Activated CD4-positive, alpha-beta T cell treated with anti-CD3 and anti-CD28 coated beads, Interleukin-2, amount 10 ng/mL, durations not matched to agents 24 days and 14 days (primary cell): ENCODE measurements at places on chromosomes 5 and 9. TPM values are rescaled to one million over a fixed set of nuclear protein-coding genes. Genes with fewer than 3 reads are reported as not detected.
A peak's percentile ranks its signal among the peaks of the same experiment; 100 is the strongest.

The PCDHA10 gene
- total RNA-seq = not detected in 2 replicates

The C5orf52 gene
- 0.42 TPM in 1 of 2 replicates, not detected in the other for total RNA-seq

The DNAJC18 gene
- total RNA-seq = 34.2 and 38.6 TPM in 2 replicates

The FAXDC2 gene
- total RNA-seq = not detected in 2 replicates

The PLPP6 gene
- total RNA-seq = 5.5 and 6.0 TPM in 2 replicates

The PPIC gene
- total RNA-seq = not detected in 2 replicates

The POC5 gene
- total RNA-seq = 20.8 and 21.3 TPM in 2 replicates

The ARL14EPL gene
- not detected in 2 replicates for total RNA-seq

The ANKRD34B gene
- total RNA-seq = not detected in 2 replicates

DNA sequence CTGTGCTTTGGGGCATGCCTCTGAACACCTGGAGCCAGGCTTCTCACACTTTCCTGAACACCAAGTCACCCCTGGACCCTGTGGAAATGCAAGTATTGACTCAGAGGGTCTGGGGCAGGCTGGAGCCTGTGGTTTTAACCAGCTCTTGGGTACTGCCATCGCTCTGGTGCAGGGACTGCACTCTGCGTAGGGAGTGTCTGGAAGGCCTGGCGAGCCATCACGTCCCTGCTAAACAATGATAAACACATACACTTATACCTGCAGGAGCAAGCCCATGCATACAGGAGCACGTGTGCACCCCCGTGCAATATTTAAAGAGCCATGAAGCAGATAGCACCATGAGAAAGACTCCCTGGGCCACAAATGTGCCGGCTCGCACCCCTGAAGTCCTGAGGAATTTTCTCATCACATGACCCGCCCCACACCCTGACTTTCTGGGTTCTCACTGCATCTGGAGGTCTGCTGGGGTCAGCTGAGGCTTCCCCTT, 267.7 kb downstream of the GADD45G start:
- no peak overlapping the region for H3K27ac ChIP-seq
- no peak for DNase-seq
- no peaks in the 10 kb centered on the region for H3K4me1 ChIP-seq
- no peaks in the 10 kb centered on the region for H3K27me3 ChIP-seq
- no peaks in the 10 kb centered on the region for H3K36me3 ChIP-seq

- peaks cover 2% of the 10 kb centered on the region for H3K27me3 ChIP-seq
- no peak overlapping the region for H3K27ac ChIP-seq
- H3K36me3 ChIP-seq = no peaks in the 10 kb centered on the region
- no peak overlapping the region for H3K4me3 ChIP-seq
- no peaks in the 10 kb centered on the region for H3K4me1 ChIP-seq
- no peak for DNase-seq
Observed at GRCh38 chr5:137507150-137507549, 8.0 kb upstream of the SPOCK1 start.

DNA sequence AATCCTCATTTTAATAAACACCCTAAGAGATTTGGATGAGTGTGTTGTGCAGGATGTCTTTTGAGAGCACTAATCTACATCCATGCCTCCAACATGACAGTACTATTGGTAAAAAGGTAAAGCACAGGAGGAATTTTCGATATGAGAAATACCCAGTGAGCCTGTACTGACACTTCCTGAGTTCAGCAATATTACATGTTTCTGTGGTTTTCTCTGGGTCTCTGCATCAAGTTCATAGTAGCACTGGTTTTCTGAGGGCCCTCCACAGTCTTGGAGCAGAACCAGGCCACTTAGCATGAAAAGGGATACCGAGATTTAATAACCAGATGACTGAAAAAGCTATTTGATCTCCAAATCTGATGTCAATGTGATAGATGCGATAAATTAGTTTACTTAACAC, 524.1 kb downstream of the TMEM38B start:
- no peaks in the 10 kb centered on the region for H3K36me3 ChIP-seq
- DNase-seq = no peak
- no peak overlapping the region for H3K27ac ChIP-seq
- H3K27me3 ChIP-seq = no peaks in the 10 kb centered on the region
- H3K4me3 ChIP-seq = no peak overlapping the region

- no peak for DNase-seq
- H3K4me3 ChIP-seq = no peak overlapping the region
- no peaks in the 10 kb centered on the region for H3K4me1 ChIP-seq
- no peak overlapping the region for H3K27ac ChIP-seq
Observed at GRCh38 chr9:22512495-22512894, 65.9 kb downstream of the DMRTA1 start.

- H3K4me1 ChIP-seq = peaks cover 29% of the 10 kb centered on the region
- H3K27ac ChIP-seq = peak overlapping the region; percentile 97
- peak; percentile 85 for DNase-seq
- no peaks in the 10 kb centered on the region for H3K27me3 ChIP-seq
Observed at GRCh38 chr5:78985725-78986223, 664 bp upstream of the ARSB start.

GRCh38 chr5:178940569-178941360, at the start of gene ZNF454:
Gene ZNF454 (plus strand): TSS chr5:178941198. CDS start chr5:178942792, 1,594 bp downstream.
- H3K36me3 ChIP-seq = peaks cover 2% of the 10 kb centered on the region
- H3K27me3 ChIP-seq = no peaks in the 10 kb centered on the region
- DNase-seq = no peak
- H3K4me1 ChIP-seq = no peaks in the 10 kb centered on the region
- H3K27ac ChIP-seq = no peak within 1 kb of the TSS

DNA sequence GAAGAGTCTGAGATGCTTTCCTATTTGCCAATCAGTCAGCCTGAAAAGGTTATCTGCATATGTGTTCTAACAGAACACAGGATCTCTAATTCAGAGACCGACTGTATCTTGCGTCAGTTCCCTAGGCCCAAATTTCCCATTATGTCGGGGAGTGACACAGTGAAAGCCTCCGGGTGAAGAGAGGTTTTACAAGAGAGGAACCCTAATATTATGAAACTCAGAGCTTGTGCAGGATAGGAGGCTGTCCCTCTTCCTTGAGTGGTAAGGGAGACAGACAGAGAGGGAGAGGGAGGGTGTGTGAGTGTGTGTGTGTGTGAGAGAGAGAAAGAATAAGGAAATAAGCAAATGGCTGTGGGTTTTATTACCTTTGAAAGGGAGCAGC, 1.9 kb downstream of the CD14 start:
- no peaks in the 10 kb centered on the region for H3K36me3 ChIP-seq
- no peak overlapping the region for H3K4me3 ChIP-seq
- peaks cover 22% of the 10 kb centered on the region for H3K27me3 ChIP-seq
- no peak overlapping the region for H3K27ac ChIP-seq

- peaks cover 8% of the 10 kb centered on the region for H3K4me1 ChIP-seq
- H3K36me3 ChIP-seq = peaks cover 3% of the 10 kb centered on the region
- H3K27ac ChIP-seq = no peak overlapping the region
- peak overlapping the region; percentile 53 for H3K4me3 ChIP-seq
Observed at GRCh38 chr9:137299938-137300337, 2.1 kb downstream of the NRARP start.

GRCh38 chr9:121764371-121764730, 112.9 kb downstream of the DAB2IP start:
- no peak overlapping the region for H3K4me3 ChIP-seq
- H3K4me1 ChIP-seq = no peaks in the 10 kb centered on the region
- no peaks in the 10 kb centered on the region for H3K27me3 ChIP-seq
- no peak for DNase-seq
- no peaks in the 10 kb centered on the region for H3K36me3 ChIP-seq

- H3K27ac ChIP-seq = no peak overlapping the region
- H3K36me3 ChIP-seq = no peaks in the 10 kb centered on the region
- no peak overlapping the region for H3K4me3 ChIP-seq
- peaks cover 24% of the 10 kb centered on the region for H3K4me1 ChIP-seq
Observed at GRCh38 chr5:142078221-142078620, 30.4 kb upstream of the NDFIP1 start.

DNA sequence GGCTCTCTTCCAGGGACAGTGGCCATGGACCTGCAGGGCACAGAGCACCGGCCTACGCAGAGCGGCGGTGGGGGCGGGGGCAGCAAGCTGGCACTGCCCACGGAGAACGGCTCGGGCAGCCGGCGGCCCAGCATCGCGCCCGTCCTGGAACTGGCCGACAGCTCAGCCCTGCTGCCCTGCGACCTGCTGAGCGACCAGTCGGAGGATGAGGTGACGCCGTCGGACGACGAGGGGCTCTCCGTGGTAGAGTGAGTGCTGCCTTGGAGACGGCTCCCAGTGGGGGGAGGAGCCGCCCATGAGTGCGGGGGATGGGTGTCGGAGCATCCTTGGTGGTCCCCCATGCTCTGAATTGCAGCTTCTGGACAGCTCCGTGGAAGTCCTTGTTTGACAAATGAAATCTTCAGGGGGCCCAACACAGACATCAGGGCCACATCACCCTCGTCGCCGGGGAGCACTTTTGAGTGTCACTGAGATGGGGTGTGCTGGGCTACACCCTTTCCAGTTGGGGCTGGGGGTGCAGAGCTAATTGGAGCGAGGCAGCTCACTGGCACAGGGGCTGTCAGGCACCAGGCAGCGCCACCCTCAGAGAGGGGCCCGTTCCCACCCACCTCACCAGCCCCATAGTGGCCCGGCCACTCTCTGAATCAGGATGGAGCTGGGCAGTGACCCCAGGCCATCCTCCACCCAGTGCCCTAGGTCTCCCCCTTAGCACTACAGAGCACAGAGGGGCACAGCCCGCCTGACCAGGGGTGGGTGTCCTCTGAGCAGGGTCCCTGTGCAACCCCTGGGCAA, 70.9 kb downstream of the KCNT1 start:
- H3K4me3 ChIP-seq = no peak overlapping the region
- no peaks in the 10 kb centered on the region for H3K4me1 ChIP-seq
- H3K27me3 ChIP-seq = no peaks in the 10 kb centered on the region
- no peak overlapping the region for H3K27ac ChIP-seq

DNA sequence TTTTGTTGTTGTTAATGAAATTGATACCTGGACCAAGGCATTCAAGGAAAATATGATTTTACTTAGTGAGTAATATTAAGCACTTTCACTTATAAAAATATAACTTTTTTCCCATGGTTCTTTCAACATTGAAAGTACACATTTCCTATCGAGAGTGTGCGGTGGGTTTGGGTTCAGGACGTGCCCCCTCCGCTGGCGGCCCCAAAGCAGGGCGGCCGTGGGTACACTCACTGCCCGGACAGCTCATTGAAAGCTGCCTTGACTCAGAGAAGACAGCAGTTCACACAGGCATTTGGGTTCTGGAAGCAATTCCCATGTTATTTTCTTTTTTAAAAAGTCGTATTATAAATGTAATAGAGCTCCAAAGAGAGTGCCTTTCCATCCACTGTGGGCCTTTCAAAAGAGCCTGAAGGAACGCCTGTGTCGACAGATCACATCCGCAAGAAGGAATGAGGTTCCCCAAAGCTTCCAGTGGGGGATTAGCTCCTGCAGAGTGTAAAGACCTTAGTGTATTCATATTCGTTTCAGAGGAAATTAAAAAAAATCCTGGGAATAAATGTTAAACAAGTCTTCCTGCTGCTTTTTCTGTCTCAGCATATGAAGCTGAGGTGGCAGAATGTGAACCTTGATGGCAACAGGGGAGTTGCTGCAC, 74.3 kb downstream of the PRDM6 start:
- H3K27me3 ChIP-seq = no peaks in the 10 kb centered on the region
- no peaks in the 10 kb centered on the region for H3K4me1 ChIP-seq
- no peak for DNase-seq
- no peak overlapping the region for H3K4me3 ChIP-seq

DNA sequence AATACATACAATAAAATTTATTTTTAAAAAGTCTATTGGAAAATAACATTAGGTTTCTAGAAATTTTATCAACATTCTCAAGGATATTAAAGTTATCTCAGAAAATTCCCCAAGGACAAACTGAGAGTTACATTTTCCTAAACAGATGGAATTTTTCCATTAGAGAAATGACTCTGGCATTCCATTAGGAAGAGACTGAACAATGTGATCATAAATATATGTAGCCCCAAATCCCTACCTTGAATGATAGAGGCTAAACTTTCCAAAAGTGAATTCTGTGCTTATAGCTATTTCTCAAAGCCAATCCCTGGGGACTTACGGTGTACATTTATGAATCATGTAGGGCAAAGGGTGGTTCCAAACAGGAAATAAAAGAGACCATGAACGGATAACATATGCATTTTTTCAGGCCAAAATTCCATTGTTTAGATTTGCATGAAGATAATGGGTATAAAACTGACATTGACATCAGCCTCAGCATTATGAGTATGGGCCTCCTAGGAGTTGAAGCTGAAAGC, 1181.0 kb upstream of the DMAC1 start:
- H3K4me1 ChIP-seq = no peaks in the 10 kb centered on the region
- no peak overlapping the region for H3K4me3 ChIP-seq
- H3K27me3 ChIP-seq = no peaks in the 10 kb centered on the region
- DNase-seq = no peak
- H3K36me3 ChIP-seq = no peaks in the 10 kb centered on the region

GRCh38 chr5:103804711-103805110, 242.1 kb upstream of the NUDT12 start:
- H3K36me3 ChIP-seq = no peaks in the 10 kb centered on the region
- no peak overlapping the region for H3K27ac ChIP-seq
- no peak for DNase-seq
- H3K4me3 ChIP-seq = no peak overlapping the region

DNA sequence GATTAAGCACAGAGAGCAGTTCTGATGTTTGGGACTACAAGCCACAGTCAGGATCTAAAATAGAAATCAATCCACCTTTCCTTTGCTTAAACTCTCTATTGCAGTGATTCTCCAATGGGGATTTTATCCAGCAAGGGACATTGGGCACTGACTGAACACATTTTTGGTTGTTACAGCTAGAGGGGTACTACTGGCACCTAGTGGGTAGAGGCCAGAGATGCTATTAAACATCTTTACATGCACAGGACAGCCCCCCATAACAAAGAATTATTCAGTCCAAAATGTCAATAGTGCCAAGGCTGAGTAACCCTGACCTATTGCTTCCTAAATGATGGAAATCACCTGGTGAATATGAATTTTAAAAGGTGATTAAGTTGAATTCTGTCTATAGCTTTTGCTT, 12.0 kb downstream of the ZNF622 start:
- no peaks in the 10 kb centered on the region for H3K27me3 ChIP-seq
- no peak overlapping the region for H3K4me3 ChIP-seq
- no peak overlapping the region for H3K27ac ChIP-seq
- DNase-seq = no peak
- peaks cover 75% of the 10 kb centered on the region for H3K36me3 ChIP-seq
- peaks cover 27% of the 10 kb centered on the region for H3K4me1 ChIP-seq

DNA sequence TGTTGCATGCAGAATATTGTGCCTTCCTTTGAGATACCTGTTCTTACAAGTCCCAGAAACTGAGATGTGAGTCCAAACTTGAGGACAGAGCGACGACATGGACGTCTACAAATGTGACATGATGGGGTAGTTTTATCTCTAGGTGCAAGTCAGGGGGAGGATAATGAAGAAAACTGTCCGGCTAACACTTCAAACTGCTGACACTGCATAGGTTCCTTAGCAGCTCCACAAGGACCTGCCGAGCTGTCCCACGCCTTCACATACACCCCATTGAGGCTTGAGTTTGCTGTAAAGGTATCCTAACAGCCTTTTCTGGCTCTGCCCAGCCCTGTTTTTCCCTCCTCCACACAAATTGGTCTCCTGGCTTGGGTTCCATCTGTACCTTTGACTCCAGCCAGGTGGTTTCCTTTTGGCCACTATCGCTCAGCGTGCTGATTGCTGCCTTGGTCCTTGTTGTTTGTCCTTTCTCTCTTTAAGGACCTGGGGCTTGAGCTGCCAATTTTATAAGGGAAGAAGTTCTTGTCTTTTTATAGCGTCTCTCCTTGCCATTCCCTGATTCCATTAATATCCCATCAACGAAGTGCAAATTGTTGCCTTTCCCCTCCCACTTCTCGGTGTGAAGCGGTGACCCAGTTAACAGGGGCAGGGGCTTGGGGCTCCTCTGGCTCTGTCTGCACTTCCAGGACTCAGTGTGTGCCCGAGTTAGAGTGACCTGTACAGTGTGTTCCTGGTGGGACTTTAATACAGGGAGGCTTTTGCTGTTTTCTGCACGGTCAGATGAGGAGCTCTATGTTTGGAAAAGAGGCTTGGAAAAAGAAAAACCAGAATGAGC, 100.3 kb downstream of the PCSK1 start:
- DNase-seq = no peak
- no peak overlapping the region for H3K27ac ChIP-seq
- H3K36me3 ChIP-seq = no peaks in the 10 kb centered on the region
- peaks cover 2% of the 10 kb centered on the region for H3K4me1 ChIP-seq
- no peak overlapping the region for H3K4me3 ChIP-seq
